ENCODE measurements at places on chromosomes 5 and 9.

- no peak for DNase-seq
These were observed 1.7 kb downstream of the CNOT8 start for GRCh38 chr5:154860123-154860522.

DNA sequence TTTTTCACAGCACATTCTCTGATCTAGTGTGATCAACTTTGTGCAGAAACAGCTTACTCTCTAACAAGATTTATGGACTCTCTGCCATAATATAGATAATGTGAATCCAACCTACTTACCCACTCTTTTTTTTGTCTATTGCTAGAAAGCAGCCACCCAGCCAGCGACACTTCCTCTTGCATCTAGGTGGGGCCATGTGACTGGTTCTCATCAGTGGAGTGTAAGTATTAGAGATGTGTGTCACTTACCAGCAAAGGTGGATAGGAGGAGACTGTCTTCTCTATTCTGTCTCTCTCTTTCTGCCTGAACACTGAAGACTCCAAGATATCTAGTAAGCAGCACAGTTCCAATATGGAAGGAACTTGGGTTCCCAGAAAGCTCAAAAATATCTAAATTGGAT is 174.8 kb downstream of the MCTP1 start:
- no peak for DNase-seq

GRCh38 chr5:142977363-142978051 is 207.3 kb downstream of the ARHGAP26 start:
- DNase-seq: no peak

- DNase-seq: no peak
These were observed 97.8 kb downstream of the STK32A start for GRCh38 chr5:147332658-147333057.

DNA sequence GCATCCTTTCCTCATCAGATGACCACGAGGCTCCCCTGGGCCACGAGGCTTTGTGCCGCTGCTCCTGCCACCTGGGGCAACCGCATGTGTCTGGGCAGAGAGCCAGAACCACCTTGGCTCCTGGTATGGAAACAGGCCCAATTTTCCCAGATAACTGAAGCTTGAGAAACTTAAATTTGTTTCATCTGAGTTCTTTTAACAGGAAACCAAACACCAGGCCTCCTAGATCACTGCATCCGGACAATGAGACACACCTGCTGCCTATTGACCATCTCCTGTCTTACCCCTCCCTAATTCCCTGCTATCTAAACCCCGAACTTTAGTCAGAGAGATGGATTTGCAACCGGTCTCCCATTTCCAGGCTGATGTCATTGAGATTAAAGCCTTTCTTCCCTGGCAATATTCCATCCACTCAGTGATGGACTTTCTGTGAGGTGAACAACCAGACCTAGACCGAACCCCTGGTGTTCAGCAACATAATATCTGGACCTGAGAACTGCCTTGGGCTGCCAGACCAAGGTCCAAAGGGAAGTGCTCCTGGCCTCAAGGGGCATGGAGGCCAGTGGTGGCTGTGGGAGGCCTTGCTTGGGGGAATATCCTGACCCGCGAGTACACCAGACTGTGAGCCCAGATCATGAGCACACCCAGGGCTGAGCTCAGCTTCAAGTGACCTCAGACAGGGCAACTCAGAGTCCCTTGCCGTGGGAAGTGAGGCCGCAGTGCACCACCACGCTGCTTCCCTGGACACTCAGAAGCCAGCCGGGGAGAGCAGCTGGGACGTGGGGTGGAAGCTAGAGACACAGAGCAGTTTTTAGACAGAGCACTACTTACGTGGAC is 199.7 kb downstream of the HSPA4 start:
- DNase-seq: no peak

DNA sequence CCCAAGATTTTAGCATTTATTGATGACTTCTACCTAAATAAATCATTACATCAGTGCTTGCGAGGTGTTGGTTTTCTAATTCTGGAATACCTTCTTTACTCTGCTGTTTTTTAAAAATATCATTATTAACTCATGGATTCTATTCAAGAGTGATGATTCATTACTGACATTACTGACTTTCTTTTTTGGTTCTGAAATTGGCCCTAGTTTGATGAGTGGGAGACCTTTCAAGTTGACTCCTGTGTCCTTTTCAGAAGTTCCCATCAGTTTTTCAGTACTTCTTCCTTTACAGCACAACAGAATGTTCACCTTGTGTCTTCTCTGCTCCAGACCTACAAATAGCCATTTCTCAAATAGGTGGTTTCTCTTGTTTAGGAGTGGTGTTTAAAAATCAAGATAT is 114.1 kb downstream of the PCSK5 start:
- DNase-seq: no peak

DNA sequence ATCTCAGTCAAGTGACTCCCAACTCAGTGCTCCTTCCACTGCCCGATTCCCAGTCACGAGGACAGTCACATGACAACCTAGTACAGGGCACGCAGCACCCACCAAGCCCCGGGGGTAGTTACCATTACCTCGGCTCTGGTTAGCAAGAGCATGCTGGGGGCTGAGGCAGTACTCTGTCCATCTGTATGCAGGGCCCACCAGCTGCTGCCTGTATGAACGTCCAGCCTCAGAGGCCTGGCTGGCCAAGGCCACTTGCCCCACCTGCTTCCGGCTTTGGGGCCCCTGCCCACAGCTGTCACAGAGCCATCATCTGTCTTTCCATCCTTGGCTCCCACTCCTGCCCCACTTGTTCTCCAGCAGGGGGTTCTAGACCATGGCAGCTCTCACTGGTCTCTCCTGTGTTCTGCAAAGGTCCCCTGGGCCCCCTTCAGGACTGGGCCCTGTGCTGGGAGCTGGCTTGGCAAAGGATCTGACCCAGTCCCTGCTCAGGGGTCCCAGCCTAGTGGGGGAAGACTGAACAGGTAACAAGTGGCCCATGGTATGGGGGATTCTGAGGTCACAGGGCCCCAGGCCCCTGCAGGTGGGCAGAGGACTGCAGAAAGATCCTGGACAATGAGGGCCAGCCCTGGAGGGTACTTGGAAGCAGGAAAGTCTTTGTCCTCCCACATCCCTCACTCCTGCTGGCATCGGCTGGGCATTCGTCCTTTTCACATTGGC is 3.3 kb downstream of the RPL35 start:
- no peak for DNase-seq

GRCh38 chr5:143271431-143271830 is 132.1 kb downstream of the NR3C1 start:
- no peak for DNase-seq

DNA sequence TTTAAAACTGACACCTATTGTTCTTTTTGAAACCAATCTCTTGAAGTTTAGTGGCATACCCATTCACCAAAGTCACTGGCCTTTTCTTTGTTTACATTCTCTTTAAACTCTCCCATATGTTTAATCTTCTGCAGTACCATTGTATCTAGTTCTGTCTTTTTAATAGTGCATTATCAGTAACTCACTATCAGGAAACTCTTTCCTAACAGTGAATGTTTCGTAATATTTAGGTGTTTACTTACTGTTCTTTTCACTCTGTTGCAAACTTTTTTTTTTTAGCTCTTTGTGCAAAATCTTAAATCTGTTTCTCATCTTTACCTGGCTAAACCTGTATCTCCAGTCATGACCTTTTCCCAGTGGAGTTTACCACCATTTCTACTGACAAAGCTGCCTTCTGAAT is 17.2 kb downstream of the SMAD5 start:
- DNase-seq: no peak

- DNase-seq: no peak
These were observed 12.5 kb upstream of the NOTCH1 start for GRCh38 chr9:136558373-136558772.

DNA sequence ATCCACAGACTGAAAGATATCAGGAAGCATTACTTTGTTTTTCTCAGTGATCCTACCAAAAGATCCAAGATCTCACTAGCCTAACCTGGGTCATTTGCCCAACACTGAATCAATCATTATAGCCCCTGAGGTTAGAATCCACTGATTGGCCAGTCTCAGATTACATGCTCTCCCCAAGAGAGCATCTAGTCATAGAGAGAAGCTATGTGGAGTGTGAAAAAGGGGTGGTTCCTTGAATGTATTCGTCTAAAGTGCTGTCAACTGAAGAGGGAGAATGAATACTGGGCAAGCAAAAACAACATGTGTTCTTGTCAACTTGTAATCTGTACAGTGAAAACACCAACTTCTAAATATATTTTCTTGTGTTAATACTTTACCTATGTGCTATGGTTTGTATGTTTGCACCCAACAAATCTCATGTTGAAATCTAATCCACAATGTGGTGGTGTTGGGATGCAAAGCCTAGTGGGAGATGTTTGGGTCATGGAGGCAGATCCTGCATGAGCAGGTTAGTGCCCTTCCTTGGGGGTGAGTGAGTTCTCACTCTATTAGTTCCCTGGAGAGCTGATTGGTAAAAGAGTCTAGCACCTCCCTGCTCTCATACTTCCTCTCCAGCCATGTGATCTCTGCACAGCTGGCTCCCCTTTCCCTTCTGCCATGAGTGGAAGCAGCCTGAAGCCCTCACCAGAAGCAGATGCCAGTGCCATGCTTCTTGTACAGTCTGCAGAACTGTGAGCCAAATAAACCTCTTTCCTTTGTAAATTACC is 60.3 kb upstream of the PJA2 start:
- DNase-seq: no peak

- DNase-seq: no peak
These were observed 99.6 kb downstream of the BASP1 start for GRCh38 chr5:17316970-17317459.

- no peak for DNase-seq
These were observed 1.4 kb downstream of the TBC1D9B start for GRCh38 chr5:179906294-179906794.

GRCh38 chr5:131433109-131433508 is 169.3 kb downstream of the CDC42SE2 start:
- no peak for DNase-seq

GRCh38 chr5:168613996-168614395 is 34.8 kb upstream of the PANK3 start:
- DNase-seq: no peak

GRCh38 chr5:1810581-1811101 is 9.4 kb downstream of the NDUFS6 start:
- no peak for DNase-seq

- no peak for DNase-seq
These were observed 144.7 kb downstream of the APBA1 start for GRCh38 chr9:69527454-69527853.

GRCh38 chr9:83449166-83449565 is 89.0 kb downstream of the FRMD3 start:
- DNase-seq: no peak
